ENCODE measurements at places on chromosomes 2 and 18.

DNA sequence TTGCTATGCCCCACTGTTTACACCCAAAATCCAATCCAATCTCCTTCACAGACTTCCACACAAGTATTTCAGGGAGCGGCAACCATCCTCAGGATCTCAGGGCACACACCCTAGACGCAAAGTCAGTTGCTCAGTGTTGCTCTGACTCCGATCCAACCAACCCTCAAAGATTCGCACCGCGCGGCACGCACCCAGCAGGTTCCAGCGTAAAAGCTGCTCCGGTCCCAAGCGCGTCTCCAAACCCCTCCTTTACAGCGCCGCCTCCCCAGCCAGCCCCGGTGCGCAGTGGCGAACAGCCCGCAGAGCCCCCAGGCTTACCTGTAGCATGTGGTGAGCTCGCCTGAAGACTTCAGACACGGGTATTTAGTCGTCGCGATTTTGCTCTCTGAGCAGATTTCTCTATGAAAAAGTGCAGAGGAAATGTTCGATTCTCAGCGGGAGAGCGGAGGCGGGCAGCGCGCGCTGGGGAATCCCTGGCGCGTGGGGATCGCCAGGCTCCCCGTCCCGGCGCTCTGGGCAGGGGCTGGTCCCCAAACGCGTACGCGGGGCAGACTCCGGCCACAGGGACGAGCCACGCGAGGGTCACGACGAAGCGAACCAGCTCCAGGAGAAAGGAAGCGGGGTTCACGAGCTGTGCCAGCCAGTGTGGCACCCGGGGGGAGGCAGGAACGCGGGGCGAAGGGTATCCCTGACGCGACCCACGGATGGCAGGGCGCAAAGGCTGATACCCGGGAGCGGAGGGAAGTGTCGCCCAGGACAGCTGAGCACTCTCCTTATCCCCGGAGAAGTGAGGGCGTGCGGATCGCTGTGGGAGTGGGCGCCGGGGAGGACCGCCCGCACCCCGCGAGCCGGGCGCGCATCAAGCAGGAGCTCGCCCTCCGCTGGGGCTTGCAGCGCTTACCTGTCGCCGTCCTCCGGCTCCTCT is 650 bp downstream of the CCBE1 start:
- DNase-seq: no peak

GRCh38 chr2:188267776-188268175 is 23.9 kb upstream of the GULP1 start:
- DNase-seq: no peak

DNA sequence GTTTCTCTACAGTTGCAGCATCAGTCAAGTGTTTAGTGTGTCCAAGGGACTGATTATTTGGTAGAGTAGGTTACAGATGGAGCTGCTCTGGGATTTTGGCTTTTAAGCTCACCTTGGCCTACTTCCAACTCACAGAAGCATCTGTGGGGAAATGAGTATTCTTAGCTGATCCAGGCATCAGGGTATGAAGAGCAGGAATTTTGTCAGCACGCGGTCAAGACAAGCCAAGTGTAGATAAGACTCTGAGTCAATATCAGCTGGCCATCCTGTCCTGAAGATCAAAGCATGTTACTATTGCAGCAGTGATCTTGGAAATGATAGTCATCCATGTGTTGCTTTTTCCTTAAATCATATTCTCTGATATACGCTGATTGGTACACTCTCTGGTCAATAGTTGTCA is 24.4 kb downstream of the SERPINB4 start:
- no peak for DNase-seq

DNA sequence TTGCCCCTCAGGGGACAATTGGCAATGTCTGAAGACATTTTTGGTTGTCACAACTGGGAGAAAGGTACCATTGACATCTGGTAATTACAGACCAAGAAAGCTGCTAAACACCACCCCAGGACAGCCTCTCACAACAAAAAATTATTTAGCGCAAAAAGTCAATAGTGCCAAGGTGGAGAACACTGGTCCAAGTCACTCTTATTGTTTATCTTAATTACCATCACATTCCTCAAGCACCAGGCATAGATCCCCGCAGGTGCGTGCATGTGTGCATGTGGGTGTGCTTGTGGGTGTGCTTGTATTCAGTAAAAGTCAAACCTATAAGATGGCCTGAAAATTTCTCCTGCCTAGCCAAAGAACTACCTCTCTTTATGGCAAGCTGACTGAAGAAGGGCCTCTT is 74.9 kb upstream of the WDR75 start:
- no peak for DNase-seq

- DNase-seq: no peak
These were observed 4.1 kb upstream of the NEURL3 start for GRCh38 chr2:96509114-96509846.

DNA sequence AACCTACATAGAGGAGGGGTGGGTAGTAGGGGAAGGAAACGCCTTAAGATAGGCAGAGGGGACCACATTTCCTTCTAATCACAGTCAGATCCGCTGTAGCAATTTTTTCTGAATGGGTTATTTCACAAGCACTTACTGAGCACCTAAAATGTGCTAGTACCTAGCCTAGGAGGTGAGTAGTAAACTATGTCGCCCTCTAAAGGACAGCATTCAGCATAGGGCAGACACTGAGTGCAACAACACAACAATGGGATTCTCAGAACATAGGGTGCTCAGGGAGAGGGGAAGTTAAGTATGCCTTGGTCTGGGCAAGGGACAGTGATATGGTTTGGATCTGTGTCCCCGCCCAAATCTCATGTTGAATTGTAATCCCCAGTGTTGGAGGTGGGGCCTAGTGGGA is 166.1 kb upstream of the RAB6C start:
- DNase-seq: no peak

DNA sequence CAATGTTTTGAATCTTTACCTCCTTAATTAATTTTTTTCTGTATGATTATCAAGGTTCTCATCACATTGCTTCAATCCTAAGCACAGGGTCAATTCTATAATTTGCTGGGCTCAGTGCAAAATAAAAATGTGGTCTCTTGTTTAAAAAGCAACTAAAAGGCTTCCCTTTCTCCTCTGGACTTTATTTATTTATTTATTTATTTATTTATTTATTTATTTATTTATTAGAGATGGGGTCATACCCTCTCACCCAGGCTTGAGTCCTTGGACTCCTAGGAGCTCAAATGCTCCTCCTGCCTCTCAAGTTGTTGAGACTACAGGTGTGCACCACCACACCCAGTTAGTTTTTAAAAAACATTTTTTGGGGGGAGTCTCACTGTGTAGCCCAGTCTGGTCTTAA is 710.1 kb upstream of the REG3G start:
- no peak for DNase-seq

GRCh38 chr18:76275727-76276313 is 219.2 kb downstream of the ZNF516 start:
- no peak for DNase-seq

DNA sequence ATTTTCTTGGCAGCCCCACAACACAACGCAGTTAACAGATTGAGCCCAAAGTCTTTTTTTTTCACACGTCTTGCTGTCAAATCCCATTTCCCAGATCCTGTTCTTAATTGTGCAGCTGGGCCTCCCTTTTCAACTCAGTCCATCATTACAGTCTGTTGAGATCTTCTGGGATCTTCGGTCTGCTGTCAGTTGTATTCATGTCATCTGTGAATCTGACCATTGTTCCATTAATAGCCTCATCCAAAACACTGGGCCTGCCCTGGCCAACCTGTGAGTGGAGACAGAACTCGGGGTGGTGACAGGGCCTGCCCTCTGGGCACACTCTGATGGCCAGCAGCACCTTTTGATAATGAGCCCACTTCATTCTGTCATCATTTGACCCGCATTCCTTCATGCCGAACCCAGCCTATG is 39.7 kb upstream of the SEMA4C start:
- no peak for DNase-seq

DNA sequence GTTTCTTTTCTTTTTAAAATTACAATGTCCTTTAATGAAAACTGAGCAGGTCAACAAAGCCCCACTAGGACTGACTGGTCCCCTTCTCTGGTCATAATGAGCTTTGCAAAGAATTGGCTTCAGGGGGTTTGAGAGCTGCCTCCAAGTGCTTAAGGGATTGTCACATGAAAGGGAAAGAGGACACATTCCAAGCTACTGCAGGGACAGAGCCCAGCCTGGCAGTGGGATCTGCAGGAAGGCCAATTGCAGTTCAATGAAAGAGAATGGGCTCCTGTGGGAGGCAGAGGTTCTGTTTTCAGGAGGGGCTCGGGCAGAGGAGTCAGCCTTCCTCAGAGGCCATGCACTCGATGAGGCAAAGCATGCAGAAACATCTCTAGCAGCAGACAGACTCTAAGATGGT is 84.1 kb upstream of the ACKR3 start:
- DNase-seq: no peak

DNA sequence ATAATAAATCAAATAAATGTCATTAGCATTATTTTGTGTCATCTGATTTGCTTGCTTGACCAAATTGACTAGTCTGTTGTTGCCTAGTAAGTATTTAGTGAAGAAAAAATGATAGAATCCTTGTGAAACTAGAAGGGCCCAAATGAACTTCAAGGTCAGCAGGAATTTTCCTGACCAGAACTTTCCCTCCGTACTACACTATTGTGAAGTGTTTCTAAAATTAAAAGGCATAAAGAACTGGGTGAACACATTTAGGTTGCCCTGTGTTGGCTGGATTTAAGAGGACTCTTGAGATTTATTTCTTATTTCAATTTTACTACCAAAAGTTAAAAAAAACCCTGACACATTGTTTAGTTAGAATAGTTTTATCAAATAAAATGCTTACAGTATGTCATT is 142.6 kb downstream of the CCDC85A start:
- no peak for DNase-seq

- no peak for DNase-seq
These were observed 67.2 kb downstream of the MBP start for GRCh38 chr18:77065221-77065981.

DNA sequence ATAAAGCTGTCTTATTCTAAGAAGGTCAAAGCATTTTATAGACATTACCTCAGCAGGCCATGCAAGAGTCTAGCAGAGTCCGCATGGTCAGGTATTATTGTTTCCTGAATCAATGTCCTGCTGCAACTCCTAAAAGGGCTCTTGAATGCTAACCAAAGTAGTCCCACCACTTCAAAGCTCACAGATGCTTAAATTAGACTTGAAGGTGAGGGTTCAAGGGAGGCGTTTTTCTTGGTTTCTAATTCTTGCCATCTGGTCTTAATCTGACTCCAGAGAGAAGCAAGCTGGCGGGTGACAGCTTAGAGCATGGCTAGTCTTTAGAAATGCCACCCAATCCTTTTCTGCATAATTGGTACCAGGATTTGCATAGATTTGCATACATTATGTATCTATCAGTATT is 226.3 kb downstream of the MREG start:
- DNase-seq: no peak

DNA sequence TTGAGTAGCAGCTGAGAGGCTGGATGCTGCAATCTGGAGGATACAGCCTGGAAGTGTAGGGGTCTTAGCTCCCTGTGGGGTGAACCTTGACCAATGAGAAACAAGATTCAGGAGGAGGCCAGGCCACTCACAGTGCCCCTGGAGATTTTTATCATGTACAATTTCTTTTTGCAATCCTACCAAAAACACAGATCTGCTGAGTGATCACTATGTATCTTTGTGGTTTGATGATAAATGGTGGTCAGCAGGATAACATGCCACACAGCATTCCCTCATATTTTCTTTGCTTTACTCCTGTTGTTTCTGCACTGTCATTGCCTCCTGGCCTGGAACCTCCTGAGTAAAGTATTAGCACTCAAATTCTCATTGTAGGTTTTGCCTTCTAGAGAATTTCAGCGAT is 357.9 kb downstream of the THSD7B start:
- DNase-seq: no peak

DNA sequence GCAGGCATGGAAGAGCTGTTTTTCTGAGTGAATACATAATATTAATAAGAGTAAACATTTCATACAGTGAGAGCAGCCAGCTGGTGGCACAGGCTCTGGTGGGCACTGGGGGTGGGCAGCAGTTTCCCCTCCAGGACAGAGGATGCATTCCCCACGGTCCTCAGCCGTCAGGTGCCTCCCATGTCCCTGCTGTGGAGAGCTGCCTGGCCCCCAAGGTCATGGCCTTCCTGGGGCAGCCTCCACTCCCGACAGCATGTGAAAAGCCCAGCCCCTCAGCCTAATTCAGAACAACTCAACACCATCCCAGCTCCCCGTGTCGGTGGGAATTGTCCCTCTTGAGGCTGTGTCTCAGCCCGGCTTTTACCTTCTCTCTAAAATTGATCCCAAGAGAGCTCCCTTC is 147.4 kb downstream of the GALR1 start:
- DNase-seq: no peak

- DNase-seq: no peak
These were observed 24.0 kb upstream of the GALNT5 start for GRCh38 chr2:157233506-157233905.

- no peak for DNase-seq
These were observed 6.7 kb upstream of the UGT1A5 start for GRCh38 chr2:233705911-233706506.

DNA sequence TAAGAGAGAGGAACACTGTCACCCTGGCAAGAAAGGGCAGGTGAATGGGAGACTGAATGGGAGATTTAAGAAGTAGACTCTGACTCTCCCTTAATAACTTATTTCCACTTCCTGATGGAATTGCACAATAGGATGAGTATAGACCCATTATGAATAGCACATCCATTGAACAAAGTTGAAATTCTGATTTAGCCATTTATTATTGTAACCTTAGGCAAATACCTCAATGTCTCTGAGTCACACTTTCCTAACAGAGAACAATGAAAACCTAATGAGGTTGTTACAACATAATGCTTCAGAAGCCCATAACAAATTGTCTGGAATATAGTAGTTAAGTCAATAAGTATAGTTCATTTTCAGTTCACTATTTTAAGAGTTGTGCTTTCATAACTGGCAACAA is 78.9 kb downstream of the NRXN1 start:
- DNase-seq: no peak

- DNase-seq: no peak
These were observed 90.2 kb upstream of the ODC1 start for GRCh38 chr2:10538224-10538894.

GRCh38 chr2:191184457-191184856 is 33.7 kb upstream of the STAT4 start:
- no peak for DNase-seq

GRCh38 chr18:35413163-35413511 is 36.0 kb upstream of the ZNF396 start:
- DNase-seq: no peak

- DNase-seq: no peak
These were observed 66.2 kb upstream of the SALL3 start for GRCh38 chr18:78913395-78913794.

DNA sequence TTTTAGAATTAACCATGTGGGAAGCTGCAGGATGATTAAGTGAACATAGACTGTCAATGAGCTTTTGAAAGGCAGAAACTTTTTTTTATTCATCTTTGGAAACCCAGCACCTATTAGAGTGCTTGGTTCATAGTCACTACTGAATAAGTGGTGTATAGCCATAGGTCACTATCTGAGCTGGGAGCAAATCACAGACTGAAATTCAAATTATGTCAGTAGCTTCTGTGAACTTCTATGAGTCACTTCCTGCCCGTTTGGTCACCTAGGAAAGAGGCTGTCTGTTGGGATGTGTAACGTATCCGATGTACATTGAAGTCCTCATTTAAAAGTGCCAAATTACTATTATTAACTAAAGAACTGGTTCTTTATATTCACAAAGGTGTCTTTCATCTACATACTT is 20.5 kb upstream of the SLC40A1 start:
- DNase-seq: no peak
